ENCODE measurements at places on chromosomes 4 and X.

DNA sequence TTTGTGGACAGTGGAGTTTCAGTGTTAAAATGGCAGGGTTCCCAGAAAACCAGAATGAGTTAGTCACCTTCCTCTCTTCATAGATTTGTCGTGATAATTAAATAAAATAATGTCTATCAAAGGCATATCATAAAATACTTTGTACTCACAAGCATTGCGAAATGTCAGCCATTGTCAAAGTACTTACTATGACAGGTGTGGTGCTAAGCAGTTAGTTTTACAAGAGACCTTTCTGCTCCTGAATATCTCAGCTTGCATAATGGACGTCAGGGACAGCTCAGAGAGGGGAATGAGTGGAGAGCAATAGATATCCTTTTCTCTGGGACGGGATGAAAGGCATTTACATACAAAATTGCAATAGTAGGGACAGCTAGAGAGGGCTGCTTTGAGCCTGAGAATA, 560.9 kb downstream of the KCNIP4 start:
- no peak for DNase-seq

GRCh38 chr4:151887031-151887815, 126.4 kb upstream of the GATB start:
- DNase-seq = no peak

DNA sequence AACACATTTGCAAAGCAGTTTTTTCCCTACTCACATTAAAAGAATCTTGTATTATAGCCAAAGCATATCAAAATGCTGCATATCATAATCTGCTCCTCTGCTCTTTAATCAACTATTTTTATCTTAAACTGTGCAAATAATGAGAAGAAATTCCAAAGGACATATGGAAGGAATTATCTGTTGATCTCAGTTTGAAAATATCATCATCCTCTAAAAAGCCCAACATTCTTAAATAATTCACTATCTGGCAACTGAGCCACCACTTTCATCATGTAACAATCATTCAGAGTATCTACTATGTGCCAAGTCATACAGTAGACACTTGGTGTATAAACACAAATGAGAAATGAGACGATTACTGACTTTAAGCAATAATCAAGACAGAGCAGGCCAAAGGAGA, 63.0 kb downstream of the PRSS12 start:
- DNase-seq = no peak

DNA sequence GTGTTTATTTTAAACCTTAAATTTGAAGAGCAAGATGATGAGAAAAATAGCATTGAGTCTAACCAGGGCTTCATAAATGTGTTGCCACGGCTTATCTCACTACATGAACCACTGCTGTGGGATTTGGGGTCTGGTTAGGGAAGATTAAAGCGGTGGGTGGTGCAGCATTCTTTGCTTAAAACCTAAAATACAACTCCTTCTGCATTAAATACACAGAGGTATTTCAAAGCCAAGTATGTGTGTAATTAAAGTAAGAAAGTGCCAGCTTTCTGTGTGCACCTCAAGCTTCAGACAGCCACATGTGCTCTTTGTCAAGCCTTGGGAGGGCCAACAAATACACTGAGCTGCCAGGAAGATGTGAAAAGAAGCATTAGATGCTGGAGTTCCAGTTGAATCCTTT, 128.0 kb downstream of the CPE start:
- DNase-seq = no peak

DNA sequence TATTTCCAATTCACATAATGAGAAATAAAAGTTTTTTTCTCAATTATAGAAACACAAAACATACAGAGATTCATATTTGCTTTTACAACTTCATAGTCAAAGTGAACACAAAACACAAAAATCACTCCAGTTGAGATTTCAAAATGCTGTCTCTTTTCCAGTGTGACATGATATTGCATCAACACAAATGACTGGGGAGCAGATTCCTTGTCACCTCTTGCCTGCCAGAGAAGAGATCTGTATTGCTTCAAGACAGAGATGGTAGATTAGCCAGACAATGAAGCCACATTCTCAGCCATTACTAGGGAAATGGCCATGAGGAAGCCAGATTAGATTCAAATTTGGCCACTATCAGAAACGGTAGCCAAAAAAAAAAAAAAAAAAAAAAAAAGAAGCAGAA, 2313.1 kb upstream of the AGA start:
- no peak for DNase-seq

DNA sequence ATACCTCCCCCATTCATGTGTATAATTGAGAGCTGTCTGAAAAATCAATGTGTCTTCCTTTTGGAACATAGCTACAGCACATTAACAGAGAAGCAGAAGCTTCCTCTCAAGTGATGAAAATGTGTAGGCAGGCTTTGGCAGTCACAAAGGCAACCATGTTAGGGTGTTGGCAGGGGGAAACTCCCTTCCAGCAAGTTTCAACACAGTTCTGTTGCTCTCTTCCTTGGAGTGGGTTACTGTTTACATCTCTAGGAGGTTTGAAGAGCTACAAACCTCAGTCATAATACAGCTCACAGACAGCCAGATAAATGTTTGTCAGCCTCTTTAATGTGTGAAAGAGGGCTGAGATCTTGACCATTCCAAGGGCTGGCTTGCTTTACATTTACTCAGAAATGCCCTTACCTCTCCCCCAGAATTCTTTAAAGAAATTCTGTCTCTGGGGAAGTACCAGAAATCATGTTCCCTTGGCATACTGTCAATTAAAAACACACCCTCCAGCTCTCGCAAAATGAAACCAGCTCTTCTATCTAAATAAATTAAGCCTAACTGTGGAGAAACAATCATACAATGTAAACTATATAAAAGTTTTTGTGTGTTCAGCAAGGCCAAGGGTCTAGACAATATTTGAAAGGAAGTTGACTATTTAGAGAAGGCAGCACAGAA, 18.9 kb downstream of the ZBTB33 start:
- DNase-seq = peak; percentile 11

GRCh38 chr4:130419211-130419975, 1323.4 kb downstream of the C4orf33 start:
- DNase-seq = no peak

DNA sequence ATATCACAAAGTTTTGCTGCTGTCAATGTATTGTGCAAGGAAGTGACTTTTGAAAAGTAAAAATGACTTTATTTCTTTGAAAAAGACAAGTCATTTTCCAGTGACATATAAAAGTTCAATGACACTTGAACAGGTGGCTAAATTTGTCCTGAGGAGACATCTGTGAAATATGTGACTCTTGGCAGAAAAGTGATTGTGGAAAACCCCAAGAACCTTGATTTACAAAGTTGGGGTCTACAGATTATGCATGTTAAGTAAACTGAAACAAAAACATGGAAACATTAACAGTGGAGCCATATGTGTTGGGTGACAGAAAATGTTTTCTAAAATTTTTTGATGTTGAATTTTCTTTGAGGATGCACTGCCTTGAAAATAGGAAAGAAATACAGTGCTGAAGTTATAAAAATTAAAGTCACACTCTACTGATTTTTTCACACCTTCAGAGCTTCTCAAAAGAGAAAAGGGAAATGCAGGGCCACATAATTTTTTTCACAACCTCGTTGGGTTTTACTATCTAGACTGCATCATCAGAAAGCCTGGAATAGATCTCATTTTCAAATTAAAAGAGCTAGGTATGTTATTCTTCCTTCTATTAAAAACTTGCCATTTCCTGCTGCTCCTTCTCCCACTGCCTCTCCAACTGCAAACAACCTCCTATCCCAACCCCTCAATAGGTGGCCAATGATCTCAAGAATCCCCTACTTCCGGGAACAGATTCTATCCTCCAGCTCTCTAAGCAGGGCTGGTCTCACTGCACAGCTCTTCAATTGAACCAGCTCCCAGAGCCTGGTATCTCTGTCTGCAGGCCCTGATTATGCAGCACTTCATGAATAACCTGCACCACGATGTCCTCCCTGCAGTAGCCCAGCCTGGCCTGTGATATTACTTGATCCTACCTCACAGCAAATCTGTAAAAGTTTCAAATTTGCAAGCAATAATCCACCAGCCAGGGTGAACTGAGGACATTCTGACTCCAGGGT, 570.8 kb upstream of the CPEB2 start:
- no peak for DNase-seq

DNA sequence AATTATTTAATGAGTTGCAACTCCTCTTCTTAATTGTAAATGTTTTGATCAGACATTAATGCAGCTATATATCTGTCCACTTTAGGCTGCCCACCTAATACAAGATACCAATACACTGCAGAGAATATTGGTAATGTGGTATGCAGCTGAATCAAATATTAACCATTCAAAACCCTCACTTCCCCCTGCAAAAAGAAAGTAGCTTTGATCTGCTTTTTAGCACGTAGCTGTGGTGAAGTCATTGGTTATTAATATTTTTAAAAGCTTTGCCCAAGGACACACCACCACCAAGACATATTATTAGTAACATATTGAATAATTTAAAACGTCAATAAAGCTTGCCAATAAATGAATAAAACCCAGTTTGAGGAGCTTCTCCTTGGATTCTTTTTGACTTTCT, 28.6 kb upstream of the CYP2U1 start:
- DNase-seq = no peak

DNA sequence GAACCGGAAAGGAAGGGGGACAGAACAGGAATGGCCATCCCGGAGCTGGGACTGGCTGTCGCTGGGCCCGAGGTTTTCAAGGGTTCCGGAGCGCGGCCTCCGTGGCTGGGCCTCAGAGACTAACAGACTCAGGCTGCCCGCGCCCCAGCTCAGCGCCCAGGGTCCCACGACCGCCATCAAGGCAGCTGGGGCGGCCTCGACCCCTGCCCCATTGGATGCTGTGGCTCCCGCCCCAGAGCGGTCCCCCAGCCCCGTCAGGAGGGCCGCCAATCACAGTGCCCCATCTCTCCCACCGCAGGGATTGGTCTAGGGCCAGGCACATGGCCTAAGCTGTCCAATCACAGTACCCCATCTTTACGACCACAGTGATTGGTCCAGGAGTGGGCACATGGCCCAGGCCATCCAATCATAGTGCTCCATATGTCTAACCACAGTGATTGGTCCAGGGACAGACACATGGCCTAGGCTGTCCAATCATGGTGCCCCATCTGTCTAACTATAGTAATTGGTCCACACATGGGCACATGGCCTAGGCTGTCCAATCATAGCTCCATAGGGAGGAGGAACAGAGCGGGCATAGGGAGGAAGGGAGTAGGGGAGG, 105.3 kb upstream of the NKX1-1 start:
- DNase-seq = peak; percentile 8

GRCh38 chr4:4981427-4981826, 37.8 kb downstream of the CYTL1 start:
- no peak for DNase-seq

GRCh38 chr4:8192748-8193738, 6.0 kb upstream of the SH3TC1 start:
- peak; percentile 88 for DNase-seq

- DNase-seq = peak; percentile 65
These were observed 20.8 kb downstream of the IRF2 start for GRCh38 chr4:184453365-184454160.

DNA sequence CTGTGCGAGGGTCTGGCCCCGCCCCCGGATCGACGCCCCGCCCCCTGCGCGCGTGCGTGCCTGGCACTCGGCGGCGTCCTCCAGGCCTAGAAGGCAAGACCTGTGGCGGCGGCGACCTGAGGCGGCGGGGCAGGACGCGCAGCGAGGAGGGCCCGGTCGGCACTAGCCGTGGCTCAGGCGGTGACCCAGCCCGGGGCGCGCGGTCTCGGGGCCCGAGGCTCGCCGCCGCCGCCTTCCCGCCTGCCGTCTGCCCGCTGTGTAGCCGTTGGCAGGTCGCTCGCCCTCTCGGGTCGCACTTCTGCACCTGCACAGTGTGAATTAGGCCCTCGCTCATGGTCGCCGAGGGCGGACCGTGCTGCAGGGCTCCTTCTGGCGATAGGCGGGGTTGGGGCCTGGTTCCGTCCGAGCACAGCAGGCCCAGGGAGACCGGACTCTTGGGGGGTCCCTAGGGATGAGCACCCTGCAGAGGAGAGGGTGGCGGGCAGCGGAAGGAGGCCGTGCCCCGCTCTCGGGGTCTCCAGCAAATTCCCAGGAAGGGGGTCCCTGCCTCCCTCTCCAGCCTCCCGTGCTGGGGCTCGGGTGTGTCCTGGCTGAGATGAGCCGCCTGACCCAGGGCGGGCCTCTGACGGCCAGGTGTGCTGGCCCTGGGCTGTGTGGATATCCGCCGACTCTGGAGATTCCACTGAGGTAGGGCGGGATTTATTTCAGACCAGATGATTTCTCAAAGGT, 557 bp upstream of the FAM53A start:
- DNase-seq = no peak

DNA sequence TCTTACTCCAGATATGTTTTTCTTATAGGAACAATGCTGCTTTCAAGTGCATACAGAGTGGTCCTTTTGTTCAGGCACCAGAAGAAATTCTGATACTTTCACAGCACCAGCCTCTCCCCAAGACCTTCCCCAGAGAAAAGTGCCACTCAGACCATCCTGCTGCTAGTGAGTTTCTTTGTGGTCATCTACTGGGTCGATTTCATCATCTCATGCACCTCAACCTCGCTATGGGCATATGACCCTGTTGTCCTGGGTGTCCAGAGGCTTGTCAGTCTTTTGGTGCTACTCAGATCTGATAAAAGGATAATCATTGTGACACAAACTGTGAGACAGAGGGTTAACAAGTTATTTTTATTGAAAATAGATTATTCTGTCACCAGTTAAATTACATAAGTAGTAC, 39.5 kb downstream of the WDR13 start:
- no peak for DNase-seq

DNA sequence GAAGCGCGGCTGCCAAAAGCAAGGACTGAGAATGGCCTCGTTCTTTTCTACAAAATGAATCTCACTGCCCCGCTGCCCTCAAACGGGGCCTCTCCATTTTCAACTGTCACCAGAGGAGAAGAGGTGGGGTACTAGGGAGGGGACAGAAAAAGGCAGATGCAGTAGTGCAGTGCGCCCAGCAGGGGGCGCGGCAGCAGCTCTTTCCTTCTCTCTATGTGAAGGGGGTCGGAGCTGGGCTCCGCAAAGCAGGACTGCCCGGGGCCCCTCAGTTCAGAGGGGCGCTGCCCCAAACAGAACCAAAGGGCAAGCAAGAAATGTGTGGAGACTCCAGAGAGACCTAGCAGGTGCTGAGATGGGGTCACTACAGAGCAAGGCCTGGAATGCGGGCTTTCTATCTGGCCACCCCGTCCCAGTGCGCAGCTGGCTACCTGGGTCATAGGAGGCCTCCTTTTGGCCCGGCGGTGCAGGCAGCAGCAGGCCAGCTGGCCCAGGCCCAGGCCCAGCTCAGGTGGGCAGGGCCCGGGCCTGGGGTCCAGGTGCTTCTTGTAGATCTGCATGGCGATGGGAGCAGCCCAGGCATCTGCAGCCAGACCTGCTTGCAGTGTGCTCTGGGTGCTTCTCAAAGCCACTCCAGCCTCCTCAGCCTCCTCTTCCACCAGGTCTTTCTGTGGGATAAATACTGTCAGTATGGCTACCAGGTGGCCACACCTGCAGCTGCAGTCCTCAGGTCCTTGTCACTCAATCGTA, 5.9 kb downstream of the IRAK1 start:
- DNase-seq = peak; percentile 39

All from hematopoietic multipotent progenitor cell (in vitro differentiated cells).